ENCODE measurements at places on chromosomes 7 and 10.
A peak's percentile ranks its signal among the peaks of the same experiment; 100 is the strongest.

DNA sequence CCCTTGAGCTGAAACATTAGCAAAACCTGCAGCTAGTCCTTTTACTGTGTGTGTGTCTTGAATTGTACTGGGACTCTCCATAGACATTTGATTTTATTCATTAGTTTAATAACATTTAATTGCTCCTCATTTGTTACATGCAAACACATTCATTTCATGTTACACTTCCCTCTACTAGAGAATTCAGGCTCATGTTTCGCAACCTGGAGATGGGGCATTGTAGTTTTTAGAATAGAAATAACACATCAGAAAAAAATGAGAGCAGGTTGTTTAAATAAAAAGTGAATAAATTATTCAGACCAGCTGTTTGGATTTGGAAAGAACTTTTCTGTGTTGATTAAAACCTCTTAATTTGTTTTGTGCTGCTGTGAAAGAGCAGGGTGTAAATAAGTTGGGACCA lies 243.9 kb downstream of the ETV1 start:
- no peak for DNase-seq

- no peak for DNase-seq
Measured at GRCh38 chr7:2114052-2114451, 118.7 kb downstream of the MAD1L1 start.

GRCh38 chr7:2241580-2242540 lies at the start of the genes MRM2 and NUDT1:
Gene MRM2 (minus strand): TSS chr7:2242205. CDS start chr7:2242169, 36 bp downstream.
Gene NUDT1 (plus strand): TSS chr7:2242226. CDS start chr7:2244575, 2,349 bp downstream.
- peak; percentile 64 for DNase-seq

DNA sequence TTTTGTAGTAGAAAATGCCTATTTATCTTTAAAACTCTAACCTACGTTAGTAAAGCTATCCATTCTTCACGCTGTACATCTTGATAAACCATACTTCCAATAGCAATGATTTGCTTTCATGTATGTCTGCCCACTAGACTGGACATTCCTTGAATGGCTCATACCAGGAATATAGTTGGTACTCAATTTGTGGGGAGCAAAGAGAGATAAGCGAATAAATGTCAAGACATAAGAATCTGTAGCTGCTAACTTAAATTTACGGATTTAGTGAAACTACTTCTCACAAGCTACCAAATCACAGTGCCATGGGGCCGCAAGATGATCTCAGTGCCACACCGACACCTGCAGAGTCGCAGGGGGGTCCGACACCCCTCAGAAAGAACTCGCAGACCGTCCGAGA lies 763 bp upstream of the RALA start:
- no peak for DNase-seq
